Stomach (tissue), 19 donors: ENCODE measurements at places on chromosomes 7 and 10. TPM values are rescaled to one million over a fixed set of nuclear protein-coding genes. Genes with fewer than 3 reads are reported as not detected.

GRCh38 chr7:144378651-144379050 lies 23.4 kb downstream of the ARHGEF5 start:
- no peak for DNase-seq

- peak; percentile 9 for DNase-seq
These were observed 53.2 kb downstream of the NPY start for GRCh38 chr7:24337180-24337579.

- peak; percentile 29 for DNase-seq
These were observed 210.0 kb upstream of the LYZL1 start for GRCh38 chr10:29078919-29079318.

DNA sequence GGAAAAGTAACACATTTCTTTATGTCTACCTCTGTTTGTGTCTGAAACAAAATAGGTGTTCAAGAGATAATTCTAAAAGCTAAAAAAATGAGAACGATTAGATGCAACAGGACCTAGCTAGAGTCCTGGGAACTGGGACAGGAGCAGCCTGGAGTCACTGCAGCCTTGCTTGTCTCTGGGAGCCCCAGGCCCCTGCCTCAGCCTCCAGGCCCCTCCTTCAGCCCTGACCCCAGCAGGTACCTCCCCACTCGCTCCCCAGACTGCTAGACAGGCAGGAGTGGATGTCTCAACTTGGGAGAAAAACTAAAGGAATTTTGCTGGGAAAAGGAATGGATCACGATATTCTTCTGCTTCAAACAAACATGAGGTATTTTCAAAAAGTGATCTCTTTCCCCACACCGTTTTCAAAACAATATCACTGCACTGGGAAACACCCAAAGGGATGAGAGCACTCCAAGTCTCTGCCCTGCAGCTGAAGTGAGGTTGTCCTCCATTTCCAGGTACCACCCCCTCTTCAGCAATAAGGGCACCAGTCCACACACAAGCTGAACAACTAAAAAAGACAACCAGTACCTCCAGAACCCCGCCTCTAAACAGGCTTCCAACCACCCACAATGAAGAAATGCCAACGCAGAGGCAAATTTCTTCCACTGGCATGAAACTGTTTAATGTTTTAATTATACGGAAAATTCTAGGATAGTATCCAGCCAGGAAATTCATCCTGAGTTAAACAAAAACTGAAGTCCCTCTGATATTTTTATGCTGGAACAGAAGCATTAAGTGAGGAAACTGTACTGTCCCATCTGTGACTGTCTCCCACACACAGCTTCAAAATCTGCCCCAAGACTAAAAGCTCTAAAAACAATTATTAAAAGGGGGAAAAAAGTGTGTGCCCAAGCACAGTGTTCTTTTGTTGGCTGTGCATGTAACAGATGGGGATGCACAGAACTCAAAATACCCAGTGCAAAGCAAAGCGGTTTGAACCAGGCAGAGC lies 47.2 kb downstream of the XPNPEP1 start:
- peak; percentile 1 for DNase-seq

C10orf62 gene
- not detected for total RNA-seq

CPA4 gene
- total RNA-seq, result not detected

- peak; percentile 87 for DNase-seq
These were observed 179.2 kb upstream of the MBL2 start for GRCh38 chr10:52951824-52952223.

DNA sequence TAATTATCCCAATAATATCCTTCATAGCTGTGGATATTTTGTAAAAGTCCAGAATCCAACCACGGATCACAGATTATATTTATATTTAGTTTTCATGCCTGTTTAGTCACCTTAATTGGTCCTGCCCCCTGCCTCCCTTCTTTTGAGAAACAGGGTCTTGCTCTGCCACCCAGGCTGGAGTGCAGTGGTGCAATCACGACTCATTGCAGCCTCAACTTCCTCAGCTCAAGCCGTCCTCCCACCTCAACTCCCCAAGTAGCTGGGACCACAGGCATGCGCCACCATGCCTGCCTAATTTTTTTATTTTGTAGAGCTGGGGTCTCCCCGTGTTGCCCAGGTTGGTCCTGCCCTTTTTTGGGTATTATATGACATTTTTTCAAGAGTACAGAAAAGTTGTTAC lies 129.4 kb downstream of the KAT6B start:
- DNase-seq, result no peak

GRCh38 chr10:3294919-3295581 lies 122.5 kb upstream of the PITRM1 start:
- DNase-seq, result peak; percentile 54

GRCh38 chr7:15033039-15033438 lies 130.5 kb upstream of the DGKB start:
- DNase-seq, result no peak

CLDN4 gene
- total RNA-seq, result 15.6 TPM

DNA sequence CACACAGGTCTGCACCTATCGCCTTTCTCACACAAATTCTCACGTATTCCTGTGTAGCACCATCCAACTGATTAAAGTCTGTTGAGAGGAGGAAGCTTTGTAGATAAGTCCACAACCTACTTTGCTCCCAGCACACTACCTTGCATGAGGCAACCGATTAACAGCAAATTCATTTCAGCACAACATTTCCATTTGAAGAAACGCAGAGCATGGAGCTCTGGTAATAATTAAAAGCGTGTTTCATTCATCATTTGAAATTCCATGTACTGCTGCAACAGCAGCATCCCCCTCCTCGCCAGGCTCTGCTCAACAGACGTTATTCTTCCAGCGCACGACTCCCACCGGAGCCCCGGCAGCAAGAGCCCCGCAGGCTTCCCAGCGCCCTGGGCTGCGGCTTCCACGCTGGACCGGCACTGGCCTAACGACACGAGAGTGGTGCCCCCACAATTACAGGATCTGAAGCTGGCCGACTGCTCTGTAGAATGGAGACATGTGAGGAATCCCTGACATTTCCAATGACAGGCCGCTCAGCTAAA lies 118.8 kb downstream of the DIP2C start:
- no peak for DNase-seq

DNA sequence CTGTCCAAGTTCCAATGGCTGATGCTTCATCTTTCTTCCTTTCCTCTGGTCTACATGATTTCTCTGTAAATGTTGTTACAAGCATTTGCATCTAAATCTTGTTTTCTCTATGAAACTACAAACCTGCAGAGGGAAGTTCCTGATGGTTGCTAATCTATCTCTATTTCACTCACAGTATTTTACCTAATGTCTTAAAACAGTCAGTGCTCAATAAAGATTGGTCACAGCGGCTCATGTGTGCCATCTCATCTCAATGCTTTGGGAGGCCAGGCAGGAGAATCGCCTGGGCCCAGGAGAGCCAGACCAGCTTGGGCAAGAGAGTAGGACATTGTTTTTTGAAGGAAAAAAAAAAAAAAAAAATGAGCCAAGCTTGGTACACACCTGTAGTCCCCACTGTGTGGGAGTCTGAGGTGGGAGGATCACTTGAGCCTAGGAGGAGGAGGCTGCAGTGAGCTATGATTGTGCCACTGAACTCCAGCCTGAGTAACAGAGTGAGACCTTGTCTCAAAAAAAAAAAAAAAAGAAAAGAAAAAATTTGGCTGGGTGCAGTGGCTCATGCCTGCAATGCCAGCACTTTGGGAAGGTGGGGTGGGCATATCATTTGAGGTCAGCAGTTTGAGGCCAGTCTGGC lies 71.3 kb upstream of the ARMC3 start:
- no peak for DNase-seq

GRCh38 chr10:132257907-132258306 lies 49.8 kb downstream of the STK32C start:
- DNase-seq, result no peak

- no peak for DNase-seq
These were observed 5.7 kb downstream of the DLX5 start for GRCh38 chr7:97018791-97019531.

GRCh38 chr7:2617325-2617905 lies 14.4 kb upstream of the TTYH3 start:
- no peak for DNase-seq

GCK gene
- not detected for total RNA-seq

DNA sequence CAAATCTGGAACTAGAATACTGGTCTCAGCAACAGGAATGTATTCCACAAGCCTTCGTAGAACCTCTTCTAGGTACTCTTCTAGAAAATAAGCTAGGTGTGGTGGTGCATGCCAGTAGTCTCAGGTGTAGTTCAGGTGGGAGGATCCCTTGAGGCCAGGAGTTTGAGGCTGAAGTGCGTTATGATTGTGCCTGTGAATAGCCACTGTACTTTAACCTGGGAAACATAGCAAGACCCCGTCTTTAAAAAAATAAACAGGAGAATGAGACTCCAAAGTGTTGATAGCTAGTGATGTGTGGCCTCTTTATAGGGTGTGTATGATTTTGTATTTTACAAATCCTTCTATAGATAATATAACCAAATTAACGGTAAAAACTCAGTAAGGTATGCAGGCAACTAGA lies 1.5 kb upstream of the ZNF775 start:
- DNase-seq, result no peak

GRCh38 chr10:114855776-114856543 lies 34.4 kb downstream of the FHIP2A start:
- DNase-seq, result no peak

DNA sequence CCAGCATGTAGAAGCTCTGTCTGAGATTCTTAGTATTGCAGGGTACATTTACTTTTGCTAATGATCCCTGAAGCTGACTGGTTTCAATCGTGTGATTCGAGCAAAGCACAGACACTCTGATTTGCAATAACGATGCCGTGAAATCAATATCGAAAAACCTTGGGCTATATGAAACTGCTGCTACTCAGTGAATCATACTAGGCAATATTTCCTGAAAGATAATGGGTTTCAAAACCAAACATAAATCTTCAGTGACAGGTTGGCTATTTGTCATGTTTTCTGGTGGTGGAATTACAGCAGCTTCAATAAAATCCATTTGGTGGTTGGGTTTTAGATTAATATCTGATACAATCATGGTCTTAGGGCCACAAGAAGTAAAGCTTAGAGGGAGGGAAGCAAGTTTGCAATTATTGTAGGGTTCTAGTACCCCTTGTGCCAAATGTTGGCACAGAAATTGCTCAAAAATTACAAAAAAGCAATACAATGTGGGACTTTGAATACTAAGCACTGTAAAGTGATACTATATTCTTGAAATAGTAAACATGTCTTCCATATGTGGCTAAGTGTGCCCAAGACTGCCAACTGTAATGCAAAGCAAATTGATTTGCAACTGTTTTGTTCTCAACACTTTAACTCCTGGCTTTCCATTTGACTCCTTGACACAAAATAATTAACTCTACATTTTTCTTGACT lies 112.4 kb upstream of the JAZF1 start:
- no peak for DNase-seq

DNA sequence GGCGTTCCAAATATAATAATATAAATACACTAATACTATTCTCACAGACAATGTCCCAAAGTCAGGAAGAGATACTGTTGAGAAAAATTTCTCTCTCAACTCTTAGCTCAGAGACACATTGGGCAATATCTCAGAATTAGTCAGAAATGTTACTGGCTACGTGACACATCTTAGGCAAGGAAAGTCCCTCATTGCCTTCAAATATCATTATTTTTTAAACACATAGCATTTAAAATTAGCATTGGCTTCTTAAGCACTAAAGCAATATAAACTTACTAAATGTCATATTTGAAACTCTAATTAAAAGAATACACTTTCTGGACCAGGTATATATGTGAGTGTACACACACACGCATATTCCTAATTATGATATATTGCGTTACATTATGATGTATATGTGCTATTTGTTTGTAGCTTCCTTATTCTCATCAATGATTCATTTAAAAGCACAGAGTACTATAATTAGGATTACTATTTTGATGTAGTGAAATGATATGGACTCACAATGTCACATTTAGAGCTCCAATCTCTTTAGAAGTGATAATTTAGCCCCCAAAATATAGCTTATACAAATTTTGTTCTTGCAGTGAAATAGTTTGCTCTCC lies 255.8 kb downstream of the TWIST1 start:
- no peak for DNase-seq

DNA sequence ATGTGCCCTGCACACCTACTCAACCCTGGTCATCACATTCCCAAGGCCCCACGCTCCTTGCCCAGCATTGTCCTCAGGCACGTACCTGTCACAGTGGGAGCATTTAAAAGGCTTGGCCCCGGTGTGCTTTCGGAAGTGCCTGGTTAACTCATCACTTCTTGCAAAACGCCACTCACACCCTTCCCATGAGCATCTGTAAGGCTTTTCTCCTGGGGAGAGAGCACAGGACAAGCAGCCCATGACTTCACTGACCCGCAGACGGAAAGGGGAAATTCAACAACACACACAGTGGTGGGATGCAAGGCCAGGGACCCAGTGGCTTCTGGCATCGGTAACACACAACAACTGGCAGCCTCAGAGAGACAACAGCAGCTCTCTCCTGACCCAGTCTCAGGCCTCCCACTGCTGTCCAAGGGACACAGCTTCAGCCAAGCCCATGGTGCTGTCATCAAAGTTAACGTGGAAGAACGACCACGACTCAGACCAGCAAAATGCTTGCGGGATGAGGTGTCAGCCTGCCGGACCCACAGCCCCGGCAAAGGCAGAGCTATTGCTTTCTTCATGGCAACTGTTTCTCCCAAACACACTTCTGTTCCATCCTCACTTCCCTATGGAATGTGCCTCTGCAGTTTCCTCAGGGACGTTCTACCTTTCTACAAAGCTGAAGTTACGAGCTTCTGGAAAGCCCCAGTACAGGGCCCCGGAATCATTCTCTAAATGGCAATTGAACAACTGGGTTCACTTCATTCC lies 4.8 kb downstream of the KLF6 start:
- no peak for DNase-seq

DNA sequence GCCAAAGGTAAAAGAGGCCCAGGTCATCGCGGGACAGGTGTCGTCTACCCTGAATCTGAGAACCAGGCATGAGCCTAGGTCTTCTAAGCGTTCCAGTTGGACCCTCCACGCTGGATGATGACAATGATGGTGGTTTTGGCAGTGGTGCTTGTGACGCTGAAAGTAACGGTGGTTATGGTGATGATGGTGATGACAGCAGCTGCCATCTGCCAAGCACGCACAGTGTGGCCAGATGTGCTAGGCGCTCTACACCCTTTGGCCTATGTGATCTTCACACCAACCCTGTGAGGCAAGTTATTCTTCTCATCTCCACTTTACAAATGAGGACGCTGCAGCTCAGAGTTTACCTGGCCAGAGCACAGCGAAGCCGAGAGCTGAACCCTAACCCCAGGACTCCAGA lies 93.9 kb downstream of the FAM53B start:
- DNase-seq, result no peak

DNA sequence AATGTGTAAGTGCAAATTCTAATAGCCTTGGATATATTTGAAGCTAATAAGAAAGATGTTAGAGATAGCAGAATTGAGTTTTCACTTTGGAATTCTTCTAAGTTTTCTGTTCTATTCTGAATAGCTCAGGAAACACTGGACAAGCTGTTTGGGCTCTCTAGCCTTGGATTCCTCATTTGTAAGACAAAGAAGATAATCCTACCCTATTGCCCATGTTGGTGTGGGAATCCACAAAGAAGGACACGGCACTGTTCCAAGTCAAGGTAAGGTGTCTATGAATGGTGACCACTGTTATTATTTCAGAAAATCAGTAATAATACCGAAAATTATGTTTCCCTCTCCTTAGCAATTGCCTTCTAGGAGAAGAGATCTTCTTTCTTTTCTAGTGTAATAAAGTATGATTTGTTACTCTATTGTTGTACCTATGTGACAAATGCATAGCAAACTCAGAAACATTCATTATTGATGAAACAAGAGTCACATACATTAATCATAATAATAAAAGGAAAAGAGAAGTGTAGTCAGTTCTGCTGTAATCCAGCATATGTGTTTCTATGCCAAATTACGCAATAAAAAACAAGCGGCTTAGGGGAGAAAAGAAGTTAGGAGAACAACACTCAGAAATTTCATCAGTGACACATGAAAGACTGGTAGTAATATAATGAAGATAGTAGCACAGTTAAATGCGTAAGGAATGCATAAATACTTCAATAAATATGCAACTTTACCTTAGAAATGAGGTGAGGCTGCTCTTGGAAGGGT lies 1012.3 kb upstream of the PHF14 start:
- no peak for DNase-seq
